ENCODE measurements at places on chromosomes 6 and 20. TPM values are rescaled to one million over a fixed set of nuclear protein-coding genes. Genes with fewer than 3 reads are reported as not detected.

Gene OR14J1
- not detected for polyA plus RNA-seq

Gene CST1
- not detected for polyA plus RNA-seq

Gene LAMA2
- not detected for polyA plus RNA-seq

Gene BANF2
- not detected for polyA plus RNA-seq

Gene RFX6
- not detected for polyA plus RNA-seq

Gene SCRT2
- polyA plus RNA-seq, result not detected

Gene DNAJC5
- 7.1 TPM for polyA plus RNA-seq

Gene TPX2
- not detected for polyA plus RNA-seq

Gene ELOVL2
- polyA plus RNA-seq, result not detected

Gene POU3F2
- not detected for polyA plus RNA-seq

Gene PSORS1C2
- not detected for polyA plus RNA-seq

Gene LSM2
- polyA plus RNA-seq, result 67.1 TPM

Gene PTK7
- 10.3 TPM for polyA plus RNA-seq

Gene OR2B6
- polyA plus RNA-seq, result not detected

Gene MAK
- polyA plus RNA-seq, result 0.13 TPM

Gene BMP2
- not detected for polyA plus RNA-seq

Gene TMEM244
- polyA plus RNA-seq, result 1.7 TPM

Gene FAM83C
- not detected for polyA plus RNA-seq

Gene HCRTR2
- not detected for polyA plus RNA-seq

Gene SYCP2L
- not detected for polyA plus RNA-seq

Measured in naive thymus-derived CD8-positive, alpha-beta T cell (primary cell).